ENCODE measurements at places on chromosomes 1 and 21. TPM values are rescaled to one million over a fixed set of nuclear protein-coding genes. Genes with fewer than 3 reads are reported as not detected.

DNA sequence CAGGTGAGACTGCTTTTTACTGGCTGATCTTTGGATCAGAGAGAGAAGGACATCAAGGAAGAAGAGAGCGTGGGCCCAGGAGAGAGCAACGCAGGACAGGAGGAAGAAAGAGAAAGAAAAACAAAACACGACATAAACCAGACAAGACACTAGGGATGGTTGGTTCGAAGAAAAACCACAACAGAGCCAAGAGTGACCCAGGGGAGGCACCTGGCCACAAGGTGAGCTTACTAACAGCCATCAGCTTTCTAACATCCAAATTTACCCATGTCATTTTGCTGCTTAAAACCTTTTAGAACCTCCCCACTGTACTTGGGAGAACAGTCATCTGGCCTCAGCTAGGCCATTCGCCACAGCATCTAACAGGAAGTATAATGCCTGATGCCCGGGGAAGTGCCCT is 57.8 kb downstream of the ARHGEF11 start:
- no peak for DNase-seq

DNA sequence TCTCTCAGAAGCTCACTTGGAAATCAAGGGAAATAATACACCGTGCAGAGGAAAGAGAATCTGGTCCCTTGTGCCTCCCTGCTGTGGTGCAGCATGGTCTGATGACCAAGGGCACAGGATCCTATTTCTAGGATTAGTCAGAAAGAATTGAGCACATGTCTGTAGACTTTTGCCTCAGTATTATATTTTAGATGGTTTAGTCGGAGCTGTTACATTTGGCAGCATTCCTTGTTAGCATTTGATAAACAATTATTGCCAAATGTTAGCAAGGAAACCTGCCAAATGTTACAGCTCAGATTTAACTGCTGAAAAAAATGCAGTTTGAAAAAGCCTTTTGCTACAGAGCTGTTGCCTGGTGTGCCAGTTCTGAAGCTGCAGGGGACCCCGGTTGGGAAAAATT is 183.5 kb upstream of the DPYD start:
- peak; percentile 12 for DNase-seq

DNA sequence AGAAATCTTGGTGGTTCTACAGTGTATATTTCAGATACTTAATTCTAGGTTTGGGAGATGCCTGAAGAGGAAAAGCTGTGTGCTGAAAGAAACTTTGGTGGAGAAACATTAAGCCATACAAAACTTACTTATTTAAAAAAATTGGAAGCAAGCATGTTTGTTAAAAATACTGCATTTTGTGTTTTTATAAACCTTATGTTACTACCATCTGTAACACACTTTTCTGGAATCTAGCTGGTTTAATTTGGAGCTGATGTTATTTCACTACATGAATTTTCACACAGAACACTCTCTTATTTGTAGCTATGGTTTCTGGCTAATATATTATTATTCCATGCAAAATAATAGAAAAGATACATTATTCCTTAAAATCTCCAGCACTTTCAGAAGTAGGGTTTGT is 710.7 kb downstream of the ADGRL2 start:
- DNase-seq: no peak

GRCh38 chr1:114820392-114820791 is 34.3 kb upstream of the SYCP1 start:
- DNase-seq: no peak

DNA sequence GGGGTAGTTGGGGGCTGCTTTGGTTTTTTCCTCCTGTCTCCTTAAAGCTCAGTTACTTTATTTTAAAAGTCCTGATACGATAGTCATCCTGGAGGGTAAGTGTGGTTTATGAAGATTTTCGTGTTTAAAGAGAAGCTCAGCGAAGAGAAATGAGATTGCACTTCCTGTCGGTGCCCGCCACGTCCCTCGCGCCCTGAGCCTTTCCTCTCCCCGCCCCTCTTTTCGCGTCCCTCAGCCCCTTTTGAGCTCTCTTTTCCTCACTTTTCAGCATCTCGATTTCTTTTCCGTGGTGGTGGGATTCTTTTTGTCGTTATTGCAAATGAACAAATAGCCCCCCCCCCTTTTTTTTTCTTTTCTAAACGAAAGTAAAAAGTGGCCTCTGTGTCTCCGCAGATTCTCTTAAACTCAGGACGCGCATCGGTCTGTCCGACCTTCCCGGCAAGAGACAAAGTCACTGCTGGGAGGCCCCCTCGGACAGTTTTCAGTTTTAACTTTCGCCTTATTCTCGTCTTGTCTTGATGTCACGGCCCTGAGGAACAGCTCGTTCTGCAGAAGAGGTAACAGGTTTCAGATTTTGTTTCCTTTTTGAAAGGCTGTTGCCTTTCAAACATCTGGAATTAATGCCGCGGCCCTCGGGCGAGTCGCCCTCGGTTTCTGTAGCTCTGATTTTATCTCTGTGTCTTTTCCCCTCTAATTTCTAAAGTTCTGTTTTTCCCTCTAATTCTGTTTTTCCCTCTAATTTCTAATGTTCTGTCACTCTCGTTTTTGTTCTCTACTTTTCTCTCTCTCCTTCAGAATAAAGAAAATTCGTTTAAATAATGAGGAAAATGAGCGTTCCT is 1.0 kb upstream of the DMRTA2 start:
- DNase-seq: no peak

DNA sequence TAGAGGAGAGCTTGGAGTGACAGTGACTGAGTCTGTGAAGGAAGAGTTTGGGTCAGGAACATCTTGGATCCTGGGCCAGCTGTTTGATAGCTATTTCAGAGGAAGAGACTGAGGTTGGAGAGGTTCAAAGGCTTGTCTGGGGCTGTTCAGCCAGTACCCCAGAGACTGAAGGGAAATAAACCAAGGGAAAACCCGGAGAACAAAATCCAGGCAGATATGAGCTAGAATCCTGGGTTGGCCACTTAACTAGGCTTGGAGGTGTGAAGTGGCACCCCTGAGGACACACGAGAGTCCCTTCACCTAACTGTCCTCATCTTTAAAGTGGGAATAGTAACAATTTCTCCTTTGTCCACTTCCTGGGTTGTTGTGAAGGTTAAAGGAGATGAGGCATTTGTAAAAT is 23.1 kb upstream of the EPB41 start:
- no peak for DNase-seq

DNA sequence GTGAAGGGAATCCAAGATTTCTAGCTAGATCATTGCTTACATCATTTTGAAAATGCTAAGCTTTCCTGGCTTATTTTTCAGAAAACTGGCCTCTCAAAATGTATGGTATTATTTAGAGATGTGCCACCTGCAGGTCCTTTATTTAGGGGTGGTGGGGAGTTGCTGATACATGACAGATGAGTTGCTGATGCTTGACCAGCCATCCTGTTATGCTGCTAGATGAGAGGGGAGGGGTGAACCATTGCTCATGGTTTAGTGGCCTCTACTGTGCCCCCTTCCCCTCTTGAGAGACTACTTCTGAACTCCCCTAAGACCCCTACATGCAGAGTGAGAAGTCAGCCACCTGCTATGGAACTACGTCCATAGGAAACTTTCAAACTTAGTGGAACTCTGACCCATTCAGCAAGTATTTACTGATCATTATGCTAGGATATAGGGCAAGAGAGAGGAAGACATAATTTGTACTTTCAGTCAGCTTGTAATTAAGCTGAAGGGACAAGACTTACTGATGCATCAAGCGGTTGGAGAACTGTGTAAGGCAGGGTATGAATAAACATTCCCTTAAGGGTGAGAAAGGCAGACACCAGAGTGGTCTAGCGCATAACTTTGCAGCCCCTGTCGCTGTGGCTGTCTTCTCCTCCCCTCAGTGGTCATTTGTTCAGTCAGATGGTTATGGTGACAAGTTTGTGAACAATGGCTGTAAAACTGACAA is 34.6 kb downstream of the SLAMF6 start:
- DNase-seq: no peak

- DNase-seq: no peak
Observed at GRCh38 chr1:227654431-227654830, 80.7 kb downstream of the JMJD4 start.

Gene NR0B2
- 1.1 TPM for polyA plus RNA-seq
